ENCODE measurements at places on chromosomes 1 and 21.
A peak's percentile ranks its signal among the peaks of the same experiment; 100 is the strongest.

DNA sequence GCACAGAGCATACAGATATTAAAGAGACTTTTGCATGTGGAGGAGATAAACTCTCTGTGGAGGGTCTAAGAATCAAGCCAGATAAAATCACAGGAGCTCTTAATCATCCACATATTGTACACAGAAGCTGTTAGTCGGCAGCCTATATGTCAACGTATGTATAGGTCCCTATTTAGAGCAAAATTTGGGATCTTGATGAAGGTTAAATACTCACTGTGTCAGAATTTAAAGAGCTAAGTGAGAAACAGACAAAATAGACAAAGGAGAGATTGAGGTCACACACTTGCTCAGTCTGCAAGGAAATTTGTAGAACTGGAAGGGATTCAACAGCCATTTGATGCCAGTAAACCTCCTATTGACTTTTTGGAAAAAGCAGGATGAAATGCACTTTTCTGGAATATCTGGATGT, 4.1 kb upstream of the IRF2BP2 start:
- peak; percentile 75 for DNase-seq

- no peak for DNase-seq
These were observed 465.8 kb downstream of the DSCAM start for GRCh38 chr21:40381111-40381510.

DNA sequence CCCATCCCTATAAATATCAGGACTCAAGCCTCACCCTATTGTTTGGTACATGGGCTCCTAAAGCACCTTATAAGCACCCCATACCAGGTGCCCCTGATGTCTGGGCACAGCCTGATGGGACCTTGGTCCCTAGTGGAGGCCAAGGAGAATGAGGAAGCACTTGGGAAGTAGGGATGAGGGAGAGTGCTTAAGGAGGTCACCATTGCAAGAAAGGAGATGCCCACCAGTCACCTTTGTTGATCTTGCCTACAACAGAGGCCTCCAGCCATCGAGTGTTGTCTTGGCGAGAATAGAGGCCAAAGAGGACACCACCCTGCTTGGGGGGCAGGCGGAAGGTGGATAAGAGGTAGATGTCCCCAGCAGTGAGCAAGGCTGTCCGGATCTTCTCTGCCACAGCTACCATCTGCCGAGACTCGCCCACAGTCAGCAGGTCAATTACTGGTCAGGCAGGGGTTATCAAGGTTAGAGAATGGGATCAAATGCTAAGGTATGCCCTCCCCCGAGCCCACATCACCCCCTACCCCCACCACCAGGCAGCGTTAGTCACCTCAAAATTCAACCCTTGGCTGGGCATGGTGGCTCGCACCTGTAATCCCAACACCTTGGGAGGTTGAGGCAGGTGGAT, 1.6 kb downstream of the THBS3 start:
- DNase-seq = no peak

- DNase-seq = peak; percentile 70
These were observed 107.7 kb downstream of the PDE9A start for GRCh38 chr21:42760951-42761751.

GRCh38 chr1:214317734-214318133, 36.8 kb downstream of the SMYD2 start:
- DNase-seq = no peak

GRCh38 chr1:115283249-115283648, 54.8 kb downstream of the NGF start:
- DNase-seq = no peak

- DNase-seq = no peak
These were observed 23.1 kb downstream of the UBE2G2 start for GRCh38 chr21:44778499-44778911.

- DNase-seq = no peak
These were observed 20.6 kb upstream of the RSPO1 start for GRCh38 chr1:37655274-37655673.

DNA sequence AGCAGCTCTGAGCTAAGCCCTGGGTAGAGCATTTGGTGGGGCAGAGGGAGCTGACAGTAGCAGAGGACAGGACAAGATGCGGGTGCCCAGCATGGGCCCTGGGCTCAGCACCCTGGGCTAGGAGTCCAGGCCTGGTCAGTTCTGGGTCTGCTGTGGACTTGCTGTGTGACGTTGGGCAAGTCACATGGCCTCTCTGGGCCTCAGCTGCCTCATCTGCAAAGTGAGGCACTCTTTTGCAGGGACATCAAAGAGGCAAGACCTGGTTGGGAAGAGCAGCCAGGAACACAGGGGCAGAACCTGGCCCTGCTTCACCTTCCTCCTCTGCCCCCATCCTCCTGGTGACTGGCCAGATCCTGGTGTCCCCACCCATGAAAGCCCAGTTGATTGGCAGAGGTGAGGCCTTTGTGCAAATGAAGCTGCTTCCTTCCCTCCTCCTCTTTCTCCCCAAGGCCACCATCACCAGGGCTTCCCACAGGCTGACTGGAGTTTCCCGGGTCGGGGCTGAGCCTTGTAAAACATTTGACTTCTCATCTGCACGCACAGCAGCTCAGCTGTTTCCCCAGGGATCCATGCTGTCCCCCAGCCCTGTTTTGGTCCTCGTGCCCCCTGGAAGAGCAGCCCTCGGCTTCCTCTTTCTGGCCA, 350.5 kb downstream of the MATN1 start:
- DNase-seq = no peak

All from cerebellar cortex (tissue), 1 donor.